Upper lobe of right lung (tissue), 1 donor: ENCODE measurements at places on chromosomes 12 and 14.

DNA sequence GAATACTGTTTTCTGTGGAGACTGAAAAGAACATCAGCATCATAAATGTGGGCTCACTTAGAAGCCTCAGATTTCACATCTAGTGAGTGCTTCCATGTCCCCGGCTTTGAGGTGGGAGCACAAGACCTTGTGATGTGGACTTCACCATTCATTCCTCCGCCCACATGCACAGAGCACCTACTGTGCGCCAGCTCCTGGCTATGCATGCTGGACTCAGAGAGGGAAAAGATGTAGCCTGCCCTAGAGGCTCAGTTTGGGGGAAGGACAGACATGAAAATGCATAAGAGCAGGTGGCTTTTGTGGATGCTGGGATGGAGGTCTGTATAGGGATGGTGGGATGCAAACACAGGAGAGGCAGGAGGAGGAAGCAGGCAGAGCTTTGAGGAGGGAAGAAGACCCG lies 65.0 kb downstream of the SERPINA3 start:
- DNase-seq: peak; percentile 11

DNA sequence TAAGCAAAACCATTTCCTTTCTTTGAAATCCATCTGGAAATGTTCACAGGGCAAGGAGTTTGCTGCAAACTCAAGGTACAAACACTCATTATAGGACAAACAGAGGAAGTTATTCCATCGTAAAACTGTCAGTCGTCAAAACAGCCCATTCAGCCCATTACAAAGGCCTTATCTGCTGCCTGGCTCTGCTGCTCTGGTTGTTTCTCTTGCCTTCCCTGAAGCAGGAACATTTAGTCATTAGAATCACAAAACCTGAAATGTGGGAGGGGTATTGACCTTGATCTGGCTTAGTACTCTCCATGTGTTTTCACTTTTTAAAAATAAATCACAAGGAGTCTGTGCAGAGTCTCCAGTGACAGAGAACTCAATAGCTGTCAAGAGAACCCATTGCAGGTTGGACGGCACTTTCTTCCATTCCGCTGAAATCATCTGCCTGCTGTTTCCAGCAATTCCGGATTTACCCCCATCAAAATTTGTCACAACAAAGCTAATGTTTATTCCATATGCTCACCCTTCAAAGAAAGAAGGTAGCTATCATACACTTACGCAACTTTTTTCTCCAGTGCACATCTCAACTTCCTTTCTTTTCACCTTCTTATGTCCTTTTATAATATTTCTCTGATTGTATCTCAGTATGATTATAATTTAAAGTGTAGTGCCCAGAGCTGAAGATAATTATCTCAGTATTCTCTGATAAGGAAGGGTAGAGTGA lies 24.6 kb upstream of the ITPR2 start:
- no peak for DNase-seq

DNA sequence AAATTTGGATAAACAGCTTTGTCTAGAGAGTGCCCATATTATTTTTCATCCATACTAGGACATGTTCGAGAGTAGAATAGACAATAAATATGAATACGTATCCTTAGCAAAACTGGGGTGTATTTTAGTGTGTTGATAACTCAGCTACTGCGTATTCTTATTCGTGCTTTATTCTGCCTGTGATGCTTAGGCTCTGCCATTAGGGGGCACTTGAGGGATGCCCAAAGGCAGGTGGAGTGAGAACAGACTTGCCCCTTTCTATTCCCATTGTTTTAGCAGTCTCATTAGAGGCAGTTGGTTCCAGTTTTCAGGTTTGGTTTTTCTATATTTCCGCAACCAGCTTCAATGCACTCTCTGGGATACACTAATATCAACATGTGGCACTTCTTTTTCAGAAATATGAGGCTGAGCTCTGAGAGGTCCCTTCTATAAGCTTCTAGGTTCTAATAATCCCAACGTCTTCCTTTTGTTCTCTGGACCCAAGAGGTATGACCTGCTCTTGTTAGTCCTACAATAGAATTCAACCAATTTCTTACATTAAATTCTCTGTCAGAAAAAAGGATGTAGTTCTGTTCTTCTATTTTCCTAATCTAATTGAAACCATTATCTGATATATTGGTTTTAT lies 985.7 kb upstream of the FBXO33 start:
- DNase-seq: no peak

DNA sequence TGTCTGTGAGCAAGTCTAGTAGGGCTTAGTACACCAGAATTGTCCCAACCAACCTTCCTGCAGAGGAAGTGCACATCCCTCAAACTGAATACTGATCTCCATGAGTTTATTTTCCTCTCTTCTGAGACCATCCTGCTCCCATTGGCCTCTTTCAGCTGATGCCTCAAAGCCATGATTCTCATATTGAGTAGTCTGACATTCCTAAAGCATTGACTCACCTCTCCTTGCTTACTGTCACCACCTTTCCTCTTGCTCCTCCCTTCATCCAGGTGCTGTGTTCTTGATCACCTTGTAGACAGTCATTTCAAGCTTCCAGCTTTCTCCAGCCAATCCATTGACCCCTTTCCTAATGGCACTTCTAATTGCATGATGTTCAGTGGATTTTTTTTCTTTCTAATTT lies 583.7 kb upstream of the USP15 start:
- DNase-seq: no peak

GRCh38 chr12:130764073-130764472 lies 48.0 kb upstream of the RIMBP2 start:
- DNase-seq: no peak

DNA sequence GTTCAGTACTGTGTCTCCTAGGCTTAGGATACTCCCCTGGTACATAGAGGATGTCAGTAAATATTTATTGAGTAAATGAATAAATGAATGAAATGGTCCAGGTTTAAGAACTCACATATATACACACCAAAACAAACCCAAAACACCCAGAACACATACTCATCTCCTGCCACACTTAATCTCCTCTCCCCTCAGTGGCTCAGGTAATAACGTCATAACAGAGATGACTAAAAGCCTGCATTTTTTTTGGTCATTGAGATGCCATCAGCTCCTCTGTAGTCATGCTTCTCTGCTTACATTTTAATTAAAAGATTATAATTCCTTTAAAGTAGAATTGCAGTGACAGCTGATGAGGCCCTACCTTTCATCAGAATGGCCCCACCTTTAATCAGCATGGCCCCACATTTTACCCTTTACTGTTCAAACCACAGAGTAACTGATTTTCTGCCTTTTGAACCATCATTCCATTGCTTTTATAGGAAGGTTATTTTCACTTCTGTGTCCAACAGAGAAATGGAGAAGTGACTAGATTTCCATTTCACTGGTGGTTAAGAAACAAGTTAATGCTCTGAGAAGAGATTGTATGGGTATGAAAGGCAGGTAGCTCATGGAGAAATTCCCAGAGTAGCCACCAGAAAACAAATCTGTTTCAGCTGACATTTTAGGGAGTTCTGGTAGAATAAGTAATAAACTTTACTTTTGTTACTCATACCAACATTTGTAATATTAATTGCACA lies 193.4 kb upstream of the ATP2B1 start:
- DNase-seq: no peak

DNA sequence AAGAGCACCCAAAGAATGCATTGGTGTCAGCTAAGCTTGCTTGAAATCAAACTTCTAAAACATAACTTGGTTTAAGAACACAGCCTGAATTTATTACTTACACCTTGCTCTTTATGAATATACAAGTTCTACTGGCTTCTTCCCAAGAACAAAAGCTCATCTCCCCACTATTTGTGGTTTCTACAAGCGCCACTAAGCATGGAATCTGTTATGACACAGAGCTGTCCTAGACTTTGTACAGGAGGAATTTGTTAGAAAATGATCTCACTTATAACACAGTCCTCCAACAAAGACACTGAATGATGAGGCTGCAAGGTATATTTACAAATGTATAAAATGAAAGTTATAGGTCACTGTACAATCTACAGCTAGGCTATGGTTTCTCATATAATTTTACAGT lies 452.1 kb downstream of the BCAT1 start:
- DNase-seq: no peak

DNA sequence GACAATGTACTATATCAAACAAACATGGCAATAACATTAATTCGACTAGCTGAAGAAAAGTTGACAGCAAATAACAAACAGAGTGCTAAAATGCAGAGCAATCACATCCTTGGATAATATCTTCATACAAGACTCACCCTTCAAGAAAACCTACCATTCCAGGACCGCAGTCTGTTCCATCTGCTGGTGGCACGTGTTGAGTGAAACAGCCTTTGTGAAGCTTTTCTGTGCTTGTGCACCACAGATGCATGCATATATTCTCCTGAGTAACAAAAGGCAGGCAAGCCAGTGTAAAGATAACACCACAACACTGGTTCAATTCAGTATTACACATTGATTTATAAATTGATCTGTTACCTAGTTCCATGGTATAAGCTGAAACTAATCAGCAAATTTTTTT lies 89.3 kb downstream of the ADAMTS20 start:
- DNase-seq: no peak

DNA sequence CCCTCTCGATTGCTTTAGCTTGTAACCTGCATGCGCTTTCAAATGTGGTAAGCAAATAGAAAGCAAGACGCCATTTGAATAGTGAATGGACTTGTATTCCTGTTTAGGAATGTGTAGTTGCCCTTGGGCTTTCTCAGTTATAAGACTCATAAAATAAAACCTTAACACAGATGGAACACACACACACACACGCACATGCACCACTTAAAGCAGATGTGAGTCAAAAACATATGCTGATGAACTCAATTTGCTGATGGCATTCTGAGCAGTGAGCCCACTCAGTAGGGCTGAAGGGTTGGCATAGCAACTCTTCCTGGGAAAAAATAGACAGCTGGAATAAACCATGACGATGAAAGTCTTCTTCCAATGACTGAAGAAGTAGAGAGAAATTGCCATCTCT lies 360.5 kb downstream of the APAF1 start:
- DNase-seq: no peak

DNA sequence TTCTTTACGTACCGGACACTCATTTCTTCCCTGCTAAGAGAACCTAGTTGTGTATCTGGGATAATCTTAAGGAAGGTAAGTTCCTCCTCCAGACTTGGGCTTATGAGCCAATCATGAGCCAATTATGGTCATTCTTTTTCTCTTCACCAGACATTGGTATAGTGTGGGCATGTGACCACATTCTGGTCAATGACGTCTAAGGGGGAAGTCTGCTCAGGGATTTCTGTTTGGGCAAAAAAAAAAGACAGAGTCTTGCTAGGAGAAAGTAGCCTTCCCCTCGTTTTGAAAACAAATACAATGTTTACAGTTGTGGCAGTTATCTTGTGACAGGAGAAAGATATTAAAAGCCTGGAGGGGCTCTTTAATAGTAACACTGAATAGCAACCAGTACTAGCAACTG lies 20.1 kb upstream of the PLXNC1 start:
- no peak for DNase-seq

DNA sequence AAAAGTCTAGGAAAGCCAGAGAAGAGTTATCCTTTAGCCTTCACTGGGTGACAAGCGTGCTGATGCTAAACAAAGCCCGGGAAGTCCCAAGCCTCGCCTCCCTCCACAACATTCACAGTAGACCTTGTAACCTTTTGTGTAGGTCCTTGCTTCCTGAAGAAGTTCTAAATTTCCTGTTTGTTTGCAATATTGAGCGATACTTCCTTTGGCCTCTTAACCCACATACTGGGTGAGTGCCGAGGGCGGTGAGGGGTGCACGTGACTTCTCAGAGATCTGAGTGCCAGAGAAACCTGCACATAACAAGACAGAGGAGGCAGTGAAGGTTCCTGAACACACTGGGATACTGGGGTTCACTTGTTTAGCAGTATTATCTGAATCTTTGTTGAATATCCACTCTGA lies 134.3 kb downstream of the PLXNC1 start:
- peak; percentile 80 for DNase-seq

- DNase-seq: no peak
Observed at GRCh38 chr12:41189395-41190251, 1.5 kb downstream of the PDZRN4 start.

DNA sequence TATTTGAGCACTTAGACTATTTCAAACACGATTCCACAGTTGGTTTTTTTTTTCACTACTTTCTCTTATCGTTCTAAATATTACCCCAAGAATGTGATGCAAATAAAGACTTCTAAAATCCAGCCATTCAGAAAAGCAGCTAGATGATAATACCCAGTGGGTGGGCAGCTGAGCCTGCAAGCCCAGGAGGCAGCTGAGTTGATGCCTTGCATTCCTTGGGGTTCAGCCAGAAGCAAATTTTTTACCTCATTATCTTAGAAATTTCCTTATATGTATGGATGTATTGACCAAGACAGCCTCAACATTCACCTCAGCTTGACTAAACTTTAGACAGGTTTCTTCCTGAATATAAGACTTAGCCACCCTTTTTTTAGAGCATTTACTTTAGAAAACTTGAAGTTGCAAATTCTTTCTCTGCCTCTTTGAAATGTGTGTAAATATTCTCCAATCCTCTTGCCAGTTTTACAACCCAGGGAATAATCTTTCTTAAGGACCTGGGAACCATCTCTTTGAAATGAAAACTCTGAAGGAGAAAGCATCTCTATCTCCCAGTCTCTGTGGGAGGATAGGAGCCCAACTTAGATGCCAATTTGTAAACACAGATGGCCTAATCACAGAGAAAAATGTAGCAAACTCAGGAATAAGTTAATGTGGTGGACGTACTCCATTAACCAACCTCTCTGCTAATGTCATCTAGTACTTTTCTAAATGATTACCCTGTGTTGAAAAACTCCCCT lies 52.2 kb upstream of the ANP32D start:
- no peak for DNase-seq

GRCh38 chr12:1995205-1995896 lies 8.9 kb downstream of the DCP1B start:
- no peak for DNase-seq

DNA sequence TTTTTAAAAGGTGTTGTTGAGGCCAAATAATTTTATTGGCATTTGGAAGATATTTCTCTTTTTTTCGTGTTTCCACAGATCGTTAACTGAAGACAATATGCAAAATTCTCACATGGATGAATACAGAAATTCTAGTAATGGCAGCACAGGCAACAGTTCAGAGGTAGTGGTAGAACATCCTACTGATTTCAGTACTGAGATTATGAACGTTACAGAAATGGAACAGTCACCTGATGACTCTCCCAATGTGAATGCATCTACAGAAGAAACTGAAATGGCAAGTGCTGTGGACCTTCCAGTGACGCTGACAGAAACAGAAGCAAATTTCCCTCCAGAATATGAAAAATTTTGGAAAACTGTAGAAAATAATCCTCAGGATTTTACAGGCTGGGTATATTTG lies 11.2 kb downstream of the PRPF39 start:
- DNase-seq: no peak

GRCh38 chr12:69239922-69240630 lies 707 bp downstream of the CPSF6 start:
- peak; percentile 82 for DNase-seq

DNA sequence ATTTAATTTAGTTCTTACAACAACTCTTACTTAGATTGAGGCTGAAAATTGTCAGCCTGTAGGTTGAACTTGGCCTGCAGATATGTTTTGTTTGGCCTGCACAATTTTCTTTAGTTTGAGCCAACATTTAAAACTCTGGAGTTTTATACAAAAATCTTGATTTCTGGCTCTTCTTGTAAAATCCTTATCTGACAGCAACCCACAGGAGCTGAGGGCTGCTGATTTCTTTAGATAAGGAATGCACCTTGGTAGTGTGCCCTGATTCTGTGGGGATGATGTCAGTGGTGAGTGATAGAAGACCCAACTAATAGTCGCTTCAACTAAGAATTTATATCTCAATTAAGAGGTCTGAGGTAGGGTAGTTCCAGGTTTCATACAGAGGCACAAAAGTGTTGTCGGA lies 49.5 kb downstream of the SOCS2 start:
- no peak for DNase-seq
